Stimulated activated CD4-positive, alpha-beta T cell treated with anti-CD3 and anti-CD28 coated beads, TNF-alpha, amount 100 ng/mL, for 48 hours (primary cell): ENCODE measurements at places on chromosomes 12 and 14.

DNA sequence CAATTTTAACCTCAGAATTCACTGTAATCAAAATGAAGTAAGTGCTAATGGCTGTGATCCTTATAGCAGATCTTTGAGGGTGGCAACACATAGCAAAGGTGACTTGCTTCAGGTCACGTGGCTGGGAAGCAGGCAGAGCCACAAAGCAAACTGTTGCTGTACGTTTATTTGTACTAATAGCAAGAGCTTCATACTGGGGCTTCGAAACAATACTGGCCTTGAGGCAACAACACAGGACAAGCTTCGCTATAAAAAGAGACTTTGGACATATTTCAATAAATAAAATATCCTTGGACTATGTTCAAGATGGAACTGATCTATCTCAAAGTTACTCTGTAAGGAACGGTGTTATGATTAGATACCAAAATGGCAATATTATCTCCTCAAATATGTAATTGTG, 44.6 kb downstream of the MSRB3 start:
- no peak for DNase-seq

- no peak for DNase-seq
Observed at GRCh38 chr12:130016986-130017385, 113.2 kb upstream of the TMEM132D start.

- no peak for DNase-seq
Observed at GRCh38 chr12:45246236-45246635, 30.3 kb downstream of the ANO6 start.

GRCh38 chr12:66232263-66232662, 43.2 kb downstream of the IRAK3 start:
- DNase-seq, result no peak

DNA sequence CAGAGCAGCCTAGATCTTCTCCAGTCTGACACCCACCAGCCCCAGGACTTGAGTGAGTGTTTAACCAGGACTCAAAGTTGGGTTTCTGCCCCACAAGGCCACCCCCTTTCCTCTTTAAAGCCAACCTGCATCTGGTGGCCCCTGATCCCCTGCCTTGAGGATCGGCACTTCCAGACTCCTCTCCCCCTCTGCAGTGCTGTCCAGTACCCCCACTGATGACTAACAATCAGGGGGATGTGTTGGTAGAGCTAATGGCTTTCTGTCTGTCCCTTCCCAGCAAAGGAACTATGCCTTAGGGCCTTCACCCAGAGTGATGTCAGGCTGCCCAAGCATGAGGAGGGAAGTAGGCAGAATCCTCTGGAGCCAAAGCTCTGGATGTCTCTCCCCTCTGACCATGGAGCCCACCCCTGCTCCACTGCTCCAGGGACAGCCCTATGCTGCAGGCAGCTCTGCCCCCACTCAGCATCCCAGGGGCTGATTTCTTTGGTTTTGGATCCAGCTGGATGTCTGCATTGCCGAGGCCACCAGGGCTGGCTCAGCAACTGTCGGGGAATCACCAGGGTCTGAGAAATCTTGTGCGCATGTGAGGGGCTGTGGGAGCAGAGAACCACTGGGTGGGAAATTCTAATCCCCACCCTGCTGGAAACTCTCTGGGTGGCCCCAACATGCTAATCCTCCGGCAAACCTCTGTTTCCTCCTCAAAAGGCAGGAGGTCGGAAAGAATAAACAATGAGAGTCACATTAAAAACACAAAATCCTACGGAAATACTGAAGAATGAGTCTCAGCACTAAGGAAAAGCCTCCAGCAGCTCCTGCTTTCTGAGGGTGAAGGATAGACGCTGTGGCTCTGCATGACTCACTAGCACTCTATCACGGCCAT, 42.9 kb downstream of the DAD1 start:
- DNase-seq, result no peak

DNA sequence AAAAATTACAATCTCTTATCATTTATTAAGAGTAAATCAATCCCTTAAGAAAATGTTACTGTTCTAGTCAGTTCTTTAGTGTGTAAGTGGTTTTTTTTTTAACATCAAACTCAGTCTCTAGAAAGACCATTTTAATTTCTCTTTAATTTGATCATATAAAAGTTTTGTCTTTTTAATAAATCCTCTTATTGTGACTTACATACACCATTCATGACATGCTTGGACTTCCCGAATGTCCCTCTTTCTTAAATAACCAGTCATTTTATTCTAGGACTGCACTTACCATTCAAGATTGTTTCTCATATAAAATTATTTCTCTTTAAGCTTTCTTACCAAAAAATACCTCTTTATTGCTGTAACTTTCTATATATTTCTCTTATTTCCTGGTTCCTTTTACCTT, 60.8 kb upstream of the EVL start:
- no peak for DNase-seq

- DNase-seq, result no peak
Observed at GRCh38 chr12:27005495-27005894, 8.7 kb downstream of the TM7SF3 start.
